ENCODE measurements at places on chromosomes 3 and 15.

DNA sequence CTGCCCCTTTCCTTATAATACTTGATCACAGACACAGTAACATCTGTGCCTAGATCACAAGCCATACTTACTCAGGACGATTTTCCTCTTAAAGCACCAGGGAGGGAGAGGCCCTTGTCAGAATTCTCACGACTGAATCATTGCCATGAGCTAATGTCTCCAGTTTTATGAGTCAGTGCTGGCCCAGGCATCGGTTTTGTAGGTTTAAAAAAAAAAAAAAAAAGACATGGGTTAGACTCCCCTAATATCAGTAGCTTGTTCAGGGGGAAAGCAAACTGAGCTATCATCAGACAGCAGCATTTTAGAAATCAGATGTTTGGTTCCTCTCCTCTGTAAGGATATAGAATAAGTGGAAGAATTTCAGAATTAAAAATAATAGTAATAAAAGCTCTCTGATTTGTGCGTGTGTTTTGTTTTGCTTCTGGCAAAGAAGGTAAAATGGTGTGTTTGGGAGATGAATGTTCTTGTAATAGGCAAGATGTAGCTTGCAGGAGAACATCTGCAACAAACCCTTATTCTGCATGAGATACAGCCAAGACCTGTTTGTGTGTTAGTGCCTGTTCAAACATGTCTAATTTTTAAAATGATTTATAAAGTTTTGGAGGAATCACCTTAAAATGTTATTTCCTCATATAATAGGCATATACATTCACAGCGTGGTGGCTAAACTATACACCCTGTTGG, 193.6 kb downstream of the TP63 start:
- DNase-seq: no peak

DNA sequence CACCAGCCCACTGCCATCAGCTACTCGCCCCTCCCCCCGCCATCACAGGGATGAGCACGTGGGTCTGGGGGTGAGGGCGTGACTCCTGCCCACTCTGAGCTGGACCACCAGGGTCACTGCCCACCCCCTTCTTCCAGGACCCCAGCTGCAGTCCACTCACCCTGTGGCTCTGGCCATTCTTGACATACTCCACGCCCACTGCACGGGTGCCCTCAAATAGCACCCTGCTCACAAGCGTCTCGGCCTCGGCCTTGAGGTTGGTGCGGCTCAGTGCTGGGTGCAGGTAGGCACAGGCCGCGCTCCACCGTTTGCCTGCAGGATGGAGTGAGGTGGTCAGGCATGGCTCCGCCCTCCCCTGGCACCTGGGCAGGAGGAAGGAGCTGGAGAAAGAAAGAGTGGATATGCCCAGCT, 23.9 kb downstream of the CHDH start:
- DNase-seq: no peak

GRCh38 chr3:118075873-118076272, 958.8 kb downstream of the IGSF11 start:
- DNase-seq: no peak

GRCh38 chr3:149977386-149977785, 6.7 kb upstream of the PFN2 start:
- DNase-seq: no peak

- DNase-seq: no peak
These were observed 21.5 kb upstream of the MORF4L1 start for GRCh38 chr15:78850941-78851755.

DNA sequence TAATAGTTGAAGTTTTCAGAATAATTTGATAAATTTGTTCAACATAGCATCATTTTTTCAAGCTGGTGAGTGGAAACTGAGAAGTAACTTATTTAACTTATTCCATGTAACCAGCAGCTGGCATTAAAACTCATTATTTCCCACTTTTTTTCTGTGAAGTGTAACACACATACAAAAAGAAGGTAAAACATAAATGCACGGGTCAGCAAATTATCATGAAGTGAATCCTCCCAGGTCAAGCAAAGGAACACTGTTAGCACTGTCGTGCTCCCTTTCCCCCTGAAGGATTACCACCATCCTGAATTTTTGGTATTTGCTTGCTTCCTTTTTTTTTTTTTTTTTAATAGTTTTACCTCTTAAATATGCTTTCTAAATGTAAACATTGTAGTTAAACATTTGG, 77.6 kb upstream of the LRRFIP2 start:
- DNase-seq: no peak

GRCh38 chr3:54861248-54862067, 66.4 kb downstream of the LRTM1 start:
- no peak for DNase-seq

GRCh38 chr3:30664884-30665283, 58.5 kb downstream of the TGFBR2 start:
- no peak for DNase-seq

GRCh38 chr3:194870394-194871110, 184.9 kb downstream of the FAM43A start:
- no peak for DNase-seq
